ENCODE measurements at places on chromosomes 7 and 10.

- no peak for DNase-seq
Measured at GRCh38 chr7:47371733-47372368, 210.1 kb downstream of the TNS3 start.

GRCh38 chr7:7100432-7100849 lies 81.9 kb upstream of the C1GALT1 start:
- DNase-seq, result no peak

GRCh38 chr7:2050511-2050866 lies 182.3 kb downstream of the MAD1L1 start:
- no peak for DNase-seq

DNA sequence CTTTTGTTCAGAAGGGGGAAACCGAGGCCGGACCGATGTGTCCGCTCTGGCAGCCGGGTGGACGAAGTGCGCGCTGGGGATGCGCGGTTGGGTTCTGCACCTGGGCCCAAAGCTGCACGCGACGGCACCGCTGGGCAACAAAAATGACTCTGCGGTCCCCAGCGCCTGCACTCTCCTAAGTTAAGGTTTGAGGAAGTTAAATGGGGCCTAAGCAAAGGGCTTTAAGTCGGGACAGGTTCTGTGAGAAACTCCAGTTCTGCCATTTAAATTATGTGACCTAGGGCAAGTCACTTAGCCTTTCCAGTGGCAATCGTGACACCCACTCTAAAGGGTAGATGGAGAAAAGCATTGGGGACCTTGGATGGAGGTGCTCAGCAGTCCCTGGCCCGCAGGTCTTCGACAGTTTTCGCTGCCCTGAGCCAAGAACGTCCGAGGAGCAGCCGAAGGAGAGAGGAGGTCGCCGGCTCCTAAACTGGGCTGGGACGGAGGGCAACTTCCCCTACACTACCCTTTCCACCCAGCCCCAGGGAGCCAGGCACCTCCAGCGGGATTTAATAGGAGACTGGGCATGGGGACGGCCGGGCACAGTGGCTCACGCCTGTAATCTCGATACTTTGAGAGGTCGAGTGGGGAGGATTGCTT lies 534 bp upstream of the ACBD5 start:
- DNase-seq, result no peak

DNA sequence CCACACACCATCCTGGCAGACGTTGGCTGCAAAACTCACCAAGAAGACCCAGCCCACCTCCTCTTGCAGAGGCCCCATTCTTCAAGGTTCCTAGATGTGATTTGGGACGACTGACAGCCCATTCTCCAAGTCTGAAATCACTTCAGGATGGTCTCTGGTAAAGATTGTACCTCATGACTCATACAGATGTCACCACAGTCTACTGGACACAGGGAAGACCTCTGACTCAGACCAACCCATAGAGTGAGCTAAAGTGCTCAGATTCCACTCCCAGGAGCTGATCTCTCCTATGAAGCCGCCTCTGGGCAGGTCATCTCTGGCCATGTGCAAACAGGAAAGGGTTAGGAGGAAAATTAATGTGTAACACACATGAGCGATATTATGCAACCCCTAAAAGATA lies 102.4 kb upstream of the VWC2 start:
- DNase-seq, result no peak

DNA sequence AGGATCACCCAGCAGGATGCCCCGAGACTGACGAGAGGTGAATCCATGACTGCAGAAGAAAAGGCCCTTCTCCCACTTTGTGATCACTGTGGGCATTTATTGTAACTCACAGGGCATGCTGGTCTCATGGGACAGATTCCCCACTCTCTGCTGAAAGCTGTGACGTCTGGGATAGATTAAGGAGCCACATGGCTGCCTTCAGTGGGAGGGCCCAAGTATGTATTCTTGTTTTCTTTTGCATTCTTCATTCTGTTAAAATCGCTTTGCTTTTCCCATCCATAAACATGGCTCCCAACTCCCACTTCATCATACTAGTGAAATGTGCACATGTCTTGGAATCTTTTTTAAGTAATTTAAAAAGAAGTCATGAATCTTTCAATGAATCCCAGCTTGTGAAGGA lies 67.2 kb downstream of the FAM107B start:
- no peak for DNase-seq

- DNase-seq, result no peak
Measured at GRCh38 chr7:84100866-84101265, 93.7 kb downstream of the SEMA3A start.

DNA sequence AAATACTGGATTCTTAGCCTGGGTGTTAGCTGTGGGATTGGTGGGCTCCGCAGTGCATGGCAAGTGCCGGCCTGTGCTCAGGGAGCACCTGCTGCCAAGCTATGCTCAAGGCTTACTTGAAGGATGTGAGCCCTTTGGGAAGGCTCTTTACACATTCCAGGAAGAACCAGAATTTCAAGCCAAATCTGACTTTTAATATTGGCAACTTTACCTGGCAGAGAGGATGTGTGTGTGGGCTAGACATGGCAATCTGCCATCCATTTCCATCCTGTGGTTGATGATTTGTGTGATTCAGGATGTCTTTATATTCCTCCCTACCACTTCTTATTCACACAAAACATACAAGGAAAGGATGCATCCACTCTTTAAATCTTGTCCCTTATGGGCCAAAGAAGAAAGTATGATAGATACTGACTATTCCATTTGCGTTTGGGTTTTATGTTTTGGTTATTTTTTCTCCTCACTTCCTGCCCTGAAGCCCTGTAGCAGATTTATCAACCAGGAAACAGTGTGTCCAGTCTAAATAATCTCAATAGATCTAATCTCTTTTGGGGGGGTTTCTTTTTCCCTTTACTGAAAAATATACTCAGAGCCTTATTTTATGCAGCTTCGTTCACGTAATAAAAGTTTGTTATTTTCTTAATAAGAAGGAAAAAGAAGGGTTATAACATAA lies 247.1 kb downstream of the COBL start:
- no peak for DNase-seq

DNA sequence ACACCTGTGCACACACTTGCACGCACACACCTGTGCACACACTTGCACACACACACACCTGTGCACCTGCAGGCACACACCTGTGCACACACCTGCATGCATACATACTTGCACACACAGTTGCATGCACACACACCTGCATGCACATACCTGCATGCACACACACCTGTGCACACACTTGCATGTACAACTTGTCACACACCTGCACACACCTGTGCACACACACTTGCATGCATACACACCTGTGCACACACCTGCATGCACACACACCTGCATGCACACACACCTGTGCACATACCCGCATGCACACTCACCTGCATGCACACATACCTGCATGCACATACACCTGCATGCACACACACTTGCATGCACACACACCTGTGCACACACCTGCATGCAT lies 150.1 kb upstream of the RHEB start:
- DNase-seq, result no peak

DNA sequence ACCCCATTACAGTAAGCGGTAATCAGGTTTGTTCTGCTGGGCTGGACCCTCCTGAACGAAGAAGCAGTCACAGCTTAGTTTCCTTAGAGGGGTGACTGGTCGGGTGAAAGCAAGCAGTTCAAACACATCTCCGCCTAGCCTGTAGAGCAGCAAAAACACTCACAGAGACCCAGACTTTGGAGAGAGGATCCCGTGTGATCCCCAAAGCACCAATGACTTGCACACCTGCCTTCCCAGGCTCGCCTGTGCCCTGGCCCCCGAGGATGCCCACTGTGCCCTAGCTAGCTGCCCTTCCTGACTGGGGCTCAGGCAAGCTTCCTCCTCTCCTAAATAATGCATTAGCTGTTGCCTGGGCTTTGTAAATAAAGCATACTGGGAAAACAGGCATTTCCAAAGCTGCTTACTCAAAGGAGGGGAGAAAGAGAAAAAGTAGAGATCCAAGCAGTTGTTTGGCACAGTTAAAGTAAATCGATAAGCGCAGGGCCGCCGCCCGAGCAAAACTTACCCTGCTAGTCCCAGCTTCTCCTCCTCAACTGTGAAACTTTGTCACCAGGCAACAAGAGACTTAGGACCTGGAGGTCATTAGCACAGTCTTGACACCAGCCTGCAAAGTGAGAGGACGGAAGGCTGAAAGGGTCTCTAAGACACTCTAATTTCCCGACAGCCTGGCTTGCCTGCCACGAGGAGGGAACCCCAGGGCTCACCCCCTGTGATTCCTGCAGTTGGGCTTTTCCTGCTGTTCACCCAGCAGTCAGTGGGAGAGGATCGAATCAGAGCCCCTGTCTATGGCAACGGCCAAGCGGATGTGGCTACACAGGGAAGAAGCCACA lies 4.8 kb downstream of the LRRC18 start:
- DNase-seq, result no peak

DNA sequence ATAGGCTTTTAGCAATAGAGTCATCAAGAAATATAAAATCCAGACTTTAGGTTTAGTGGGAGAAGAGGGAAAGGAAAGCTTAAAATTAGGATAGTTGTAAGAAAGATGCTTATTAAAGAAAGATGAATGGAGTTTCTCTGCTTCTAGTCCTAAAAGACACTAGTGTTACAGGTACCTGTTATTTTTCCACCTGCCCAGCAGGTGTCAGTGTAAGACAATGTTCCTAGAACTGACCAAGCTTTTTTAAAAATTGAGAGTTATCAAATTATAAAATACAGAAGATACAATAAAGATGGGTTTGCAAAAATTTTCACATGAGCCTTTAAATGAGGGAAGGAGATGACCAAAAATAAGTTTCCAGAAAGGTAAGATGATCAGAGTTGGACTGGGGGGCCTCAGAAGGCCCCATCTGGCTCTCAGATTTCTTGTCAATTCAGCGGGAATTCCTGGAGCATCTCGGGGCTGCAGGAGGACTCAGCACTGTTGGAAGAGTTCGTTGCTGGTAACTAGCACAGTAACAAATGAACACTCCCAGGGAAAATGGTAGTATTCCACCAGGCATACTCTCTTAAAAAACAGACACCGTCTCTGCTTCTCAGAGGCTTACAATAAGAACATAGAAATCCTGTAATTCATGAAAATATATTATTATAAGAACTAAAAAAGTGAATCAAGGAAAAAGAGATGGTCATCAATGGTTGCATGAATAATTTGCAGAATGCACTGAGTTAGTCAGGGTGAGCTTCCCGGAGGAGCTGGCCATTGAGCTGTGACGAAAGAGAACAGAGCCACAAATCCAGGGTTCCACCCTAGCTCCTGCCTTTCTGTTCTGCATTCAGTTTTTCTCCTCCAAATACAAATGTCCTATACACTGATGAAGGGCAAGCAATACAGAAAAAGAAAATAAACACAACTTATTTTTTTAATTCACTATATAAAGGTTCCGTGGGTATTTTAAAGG lies 71.8 kb upstream of the PIK3CG start:
- peak; percentile 40 for DNase-seq

DNA sequence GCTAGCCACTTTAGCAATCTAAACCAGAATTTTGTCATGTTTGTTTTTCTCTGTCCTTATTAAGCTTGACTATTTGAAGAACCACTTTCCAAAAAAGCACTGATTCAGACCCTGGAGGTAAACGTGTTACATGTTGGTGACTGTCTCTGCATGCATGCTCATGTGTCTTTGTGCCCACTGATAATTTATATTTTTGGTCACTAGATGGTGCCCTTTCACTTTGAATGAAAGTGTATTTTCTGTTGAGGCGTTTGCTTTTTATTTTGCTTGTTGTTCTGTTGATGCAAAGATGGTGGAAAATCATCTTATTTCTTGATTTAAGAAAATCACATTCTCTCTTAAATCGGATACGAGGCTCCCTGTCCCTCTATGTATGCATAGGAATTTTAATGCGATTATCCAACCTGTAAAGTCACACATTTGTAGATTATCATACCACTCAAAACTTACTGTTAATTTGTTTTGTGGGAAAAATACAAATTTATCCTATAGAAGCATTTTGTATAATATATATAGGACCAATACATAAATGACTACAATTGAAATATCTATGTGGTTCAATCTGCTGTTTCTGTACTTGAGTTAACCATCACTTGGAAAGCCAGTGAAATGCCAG lies 269.3 kb downstream of the BICC1 start:
- peak; percentile 37 for DNase-seq

DNA sequence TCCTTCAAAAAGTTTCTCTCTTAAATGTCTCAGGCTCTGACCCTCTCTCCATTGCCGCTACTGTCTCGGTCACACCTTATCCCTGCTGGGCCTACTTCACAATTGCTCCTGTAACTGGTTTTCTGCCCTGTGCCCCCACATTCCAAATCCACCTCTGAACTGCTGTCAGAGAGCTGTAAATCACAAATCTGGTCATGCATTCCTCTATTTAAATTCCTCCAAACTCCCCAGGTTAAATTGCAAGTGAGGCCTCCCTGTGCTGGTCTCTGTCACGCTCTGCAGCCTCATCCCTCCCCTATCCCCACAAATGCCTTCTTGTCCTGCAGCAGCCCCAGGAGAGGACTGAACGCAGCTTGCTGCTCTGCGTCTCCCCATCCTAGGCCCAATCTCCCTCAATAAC lies 40.4 kb upstream of the CDCA7L start:
- no peak for DNase-seq

- no peak for DNase-seq
Measured at GRCh38 chr7:4074407-4074806, 607.7 kb upstream of the FOXK1 start.

GRCh38 chr10:50362547-50363125 lies 111.3 kb upstream of the ASAH2 start:
- no peak for DNase-seq

GRCh38 chr10:127919418-127920271 lies 12.7 kb downstream of the PTPRE start:
- no peak for DNase-seq

GRCh38 chr7:55508221-55509011 lies 63.9 kb downstream of the VOPP1 start:
- DNase-seq, result peak; percentile 58

DNA sequence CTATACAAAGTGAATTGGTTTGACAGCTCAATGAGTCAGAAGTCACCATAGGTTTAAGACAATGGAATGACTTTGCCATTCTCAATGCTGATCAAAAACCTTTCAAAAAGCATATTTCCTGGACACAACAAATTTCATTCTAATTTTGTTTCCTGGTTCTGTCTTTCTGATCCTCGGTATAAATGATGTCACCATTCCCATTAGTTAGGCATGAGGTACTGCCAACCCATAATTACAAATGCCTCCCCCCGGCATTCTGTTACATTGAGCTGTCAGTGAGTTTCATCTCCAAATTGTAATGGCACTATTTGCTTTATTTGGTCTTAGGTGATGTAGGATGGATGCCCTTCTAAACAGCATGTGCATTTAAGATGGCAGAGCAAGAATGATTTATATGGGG lies 81.7 kb upstream of the NFE2L3 start:
- no peak for DNase-seq

- no peak for DNase-seq
Measured at GRCh38 chr7:100152937-100153666, 4.4 kb downstream of the LAMTOR4 start.

- DNase-seq, result no peak
Measured at GRCh38 chr7:153188630-153189029, 429.1 kb downstream of the ACTR3B start.

DNA sequence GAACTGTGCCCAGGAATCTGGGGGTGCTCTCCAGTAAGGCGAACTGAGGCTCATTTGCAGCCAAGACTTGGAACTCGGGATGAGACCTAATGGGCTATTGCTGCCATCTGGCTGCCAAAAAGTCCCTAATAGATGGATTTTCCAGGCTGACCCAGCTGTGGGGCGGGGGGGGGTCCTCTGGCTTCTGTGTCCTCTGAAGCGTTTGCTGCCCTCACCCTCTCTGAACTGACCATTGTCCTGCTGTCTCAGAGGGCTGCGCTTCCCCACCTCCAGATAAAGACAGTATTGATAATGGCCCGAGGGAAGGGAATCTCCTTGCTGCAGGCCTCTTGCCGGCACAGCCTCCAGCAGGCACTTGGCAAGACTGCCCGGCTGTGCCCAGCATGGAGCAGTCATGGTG lies 46.6 kb downstream of the CLEC2L start:
- no peak for DNase-seq

Data from activated CD4-positive, alpha-beta T cell treated with anti-CD3 and anti-CD28 coated beads, Interleukin-2, amount 50 U/mL, for 16 hours (primary cell).